ENCODE measurements at places on chromosomes 2 and 18.

DNA sequence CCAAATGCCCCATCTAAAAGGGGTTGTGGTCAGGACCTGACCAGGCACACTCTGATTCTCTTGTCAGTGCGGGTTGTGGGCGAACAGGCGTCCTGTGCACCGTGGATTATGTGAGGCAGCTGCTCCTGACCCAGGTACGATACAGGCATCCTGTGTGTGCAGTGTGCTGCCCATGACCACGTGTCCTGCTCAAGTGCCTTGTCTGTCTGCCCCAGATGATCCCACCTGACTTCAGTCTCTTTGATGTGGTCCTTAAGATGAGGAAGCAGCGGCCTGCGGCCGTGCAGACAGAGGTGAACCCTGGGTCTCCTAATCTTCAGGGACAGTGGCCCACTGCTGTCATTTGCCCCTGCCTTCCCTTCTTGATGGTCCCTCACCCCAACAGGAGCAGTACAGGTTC is 14.6 kb downstream of the PTPN18 start:
- DNase-seq: no peak

- no peak for DNase-seq
Measured at GRCh38 chr2:86031151-86031550, 74.5 kb downstream of the POLR1A start.

DNA sequence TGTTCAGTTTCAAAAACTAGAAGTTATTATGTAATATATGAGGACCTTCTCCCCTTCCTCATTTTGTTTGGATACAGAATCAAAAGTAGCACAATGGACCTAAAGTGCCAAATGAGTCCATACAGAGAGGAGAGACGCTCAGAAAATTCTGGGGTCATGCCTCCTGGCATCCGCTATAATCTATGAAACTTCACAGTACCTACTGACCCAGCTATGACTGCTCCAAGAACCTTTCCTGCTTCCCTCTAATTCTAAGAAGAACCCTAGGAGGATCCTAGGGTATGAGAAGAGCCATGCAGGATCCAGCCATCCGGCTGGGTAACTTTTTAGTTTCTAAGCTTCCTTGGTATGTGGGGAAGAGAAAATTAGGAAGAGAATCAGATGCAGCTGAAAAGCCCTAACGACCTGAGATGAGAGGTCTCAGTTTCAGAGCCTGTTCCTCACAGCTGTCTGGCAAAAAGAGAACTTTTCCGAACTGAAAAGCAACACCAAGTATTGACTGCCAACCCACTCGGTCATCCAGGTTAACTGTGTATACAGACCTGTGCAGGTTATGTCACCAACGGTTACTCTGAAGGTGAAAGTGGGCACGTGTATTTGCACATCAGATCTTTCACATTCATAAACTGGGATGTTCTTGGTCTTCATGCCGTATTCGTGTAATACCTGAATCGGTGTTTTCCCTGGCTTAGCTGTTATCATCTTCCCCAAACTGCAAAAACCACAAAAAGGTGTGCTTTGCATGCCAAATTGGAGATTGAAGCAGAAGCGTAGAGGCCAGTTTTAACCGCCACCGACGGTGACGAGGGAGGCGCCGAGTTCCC is 1.1 kb downstream of the PRKRA start:
- DNase-seq: no peak

DNA sequence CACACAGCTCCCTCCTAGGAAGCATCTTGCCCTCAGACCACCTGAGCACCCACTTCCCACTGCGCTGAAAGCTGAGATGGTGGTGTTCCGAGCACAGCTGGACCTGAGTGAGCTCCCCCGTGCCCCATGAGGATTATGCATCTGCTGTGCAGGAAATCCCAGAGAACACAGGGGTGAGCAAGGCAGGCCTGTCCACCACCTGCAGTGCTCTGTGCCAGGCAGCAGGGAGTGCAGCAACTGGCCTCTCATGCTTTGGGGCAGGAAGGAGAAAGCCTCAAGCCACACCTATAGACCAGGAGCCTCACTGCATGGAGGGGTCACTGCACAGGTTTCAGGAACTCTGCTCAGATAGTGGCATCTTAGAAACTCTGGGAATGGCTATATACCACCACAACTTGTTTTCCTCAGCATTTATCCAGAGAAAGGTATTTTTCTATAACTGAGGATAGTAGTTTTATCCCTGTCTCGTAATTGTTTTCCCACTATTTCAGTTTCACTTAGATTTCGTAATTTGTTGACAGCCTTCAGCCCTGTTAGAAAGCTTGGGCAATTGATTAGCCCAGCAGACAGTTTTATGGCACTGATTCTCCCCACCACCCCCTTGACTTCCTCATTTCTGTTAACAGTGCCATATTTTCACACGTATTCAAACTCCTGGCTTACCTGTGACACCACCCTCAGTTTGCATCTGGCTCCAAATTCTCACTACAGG is 144.3 kb upstream of the DAPL1 start:
- DNase-seq: no peak

DNA sequence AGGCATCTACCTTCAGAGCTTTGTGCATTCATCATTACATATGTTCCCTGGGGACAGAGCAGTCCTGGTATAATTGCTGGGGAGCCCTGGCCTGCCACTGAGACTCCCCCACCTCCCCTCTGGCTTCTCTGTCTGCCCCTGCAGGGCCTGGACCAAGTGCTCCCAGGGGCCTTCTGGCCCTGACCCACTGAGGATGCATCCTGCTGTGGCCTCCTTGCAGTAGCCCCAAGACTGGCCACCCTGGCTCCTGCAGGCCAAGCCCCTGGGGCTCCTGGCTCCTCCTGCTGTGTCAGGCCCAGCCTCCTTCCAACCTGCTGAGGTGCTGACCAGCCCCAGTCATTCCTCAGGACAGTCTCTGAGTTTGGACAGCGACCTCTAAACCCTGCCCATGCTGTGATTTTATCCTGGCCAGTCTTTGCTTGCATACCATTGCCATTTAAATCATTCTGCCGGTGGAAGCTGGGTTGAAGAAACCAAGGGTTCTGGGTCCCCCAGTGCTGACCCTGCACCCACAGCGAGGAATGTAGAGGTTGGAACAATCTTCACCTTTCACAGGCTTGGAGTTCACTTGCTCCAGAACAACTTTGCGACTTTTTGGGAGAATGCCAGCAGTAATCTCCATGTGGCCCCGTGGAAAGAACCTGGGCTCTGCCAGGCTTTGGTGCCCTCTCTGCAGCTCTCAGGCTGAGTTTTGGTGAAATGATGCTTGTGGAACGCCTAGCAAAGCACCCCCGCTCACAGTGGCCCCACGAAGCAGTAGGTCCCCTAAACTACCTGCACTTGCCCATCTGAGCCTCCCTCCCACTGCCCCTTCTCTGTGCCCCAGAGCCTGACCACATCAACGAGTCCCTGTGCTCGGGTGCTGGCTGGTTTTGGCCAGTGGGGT is 167.3 kb upstream of the GLI2 start:
- no peak for DNase-seq

GRCh38 chr2:6024784-6025183 is 332.6 kb downstream of the SOX11 start:
- DNase-seq: no peak

- no peak for DNase-seq
Measured at GRCh38 chr2:67950919-67951318, 111.9 kb downstream of the C1D start.

GRCh38 chr2:200350850-200351285 is 44.4 kb downstream of the SPATS2L start:
- DNase-seq: no peak

- no peak for DNase-seq
Measured at GRCh38 chr2:56456791-56457190, 273.0 kb downstream of the CCDC85A start.

GRCh38 chr2:140351692-140352091 is 1571.5 kb upstream of the NXPH2 start:
- DNase-seq: no peak

DNA sequence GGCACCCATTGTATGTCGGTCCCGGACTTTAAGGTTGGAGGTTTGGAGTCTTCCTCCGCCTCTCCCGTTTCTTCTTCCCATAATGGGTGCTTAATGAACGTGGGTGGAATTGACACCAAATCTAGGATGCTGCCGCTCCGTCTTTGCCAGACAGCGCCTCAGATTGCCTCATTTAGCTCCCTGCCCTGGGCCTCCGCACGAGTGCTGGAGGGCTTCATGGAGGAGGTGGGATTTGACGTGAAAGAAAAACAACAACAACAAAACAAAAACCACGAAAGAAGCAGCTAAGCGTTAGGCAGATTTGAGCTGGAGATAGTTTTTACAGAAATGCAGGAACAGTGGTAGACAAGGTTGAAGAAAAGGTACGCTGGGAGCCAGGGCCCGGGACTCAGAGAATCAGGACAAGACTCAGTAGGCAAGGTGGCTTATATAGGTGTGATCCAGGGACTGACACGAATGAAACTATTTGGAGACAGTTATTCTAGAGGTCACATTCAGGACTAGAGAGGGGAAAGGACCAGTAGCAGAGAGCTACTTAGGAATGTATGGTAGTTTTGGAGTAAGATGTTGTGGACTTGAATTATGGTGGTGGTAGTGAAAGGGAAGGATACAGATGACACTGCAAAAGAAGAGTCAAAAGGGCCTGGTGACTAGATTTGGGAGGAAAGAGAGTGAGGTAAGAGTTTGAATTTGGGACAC is 605 bp downstream of the ZNF2 start:
- DNase-seq: no peak

Measured in Caco-2 (cell line).